H7 (cell line): ENCODE measurements at places on chromosomes 5 and 9.
A peak's percentile ranks its signal among the peaks of the same experiment; 100 is the strongest.

- peak; percentile 72 for DNase-seq
Observed at GRCh38 chr5:129904667-129905472, 605 bp downstream of the CHSY3 start.

GRCh38 chr9:85064811-85065371 is 395.4 kb downstream of the NTRK2 start:
- DNase-seq: no peak

GRCh38 chr9:136660971-136661550 is 1.7 kb upstream of the EGFL7 start:
- DNase-seq: no peak

GRCh38 chr5:161547406-161547737 is 847 bp upstream of the GABRB2 start:
- no peak for DNase-seq

DNA sequence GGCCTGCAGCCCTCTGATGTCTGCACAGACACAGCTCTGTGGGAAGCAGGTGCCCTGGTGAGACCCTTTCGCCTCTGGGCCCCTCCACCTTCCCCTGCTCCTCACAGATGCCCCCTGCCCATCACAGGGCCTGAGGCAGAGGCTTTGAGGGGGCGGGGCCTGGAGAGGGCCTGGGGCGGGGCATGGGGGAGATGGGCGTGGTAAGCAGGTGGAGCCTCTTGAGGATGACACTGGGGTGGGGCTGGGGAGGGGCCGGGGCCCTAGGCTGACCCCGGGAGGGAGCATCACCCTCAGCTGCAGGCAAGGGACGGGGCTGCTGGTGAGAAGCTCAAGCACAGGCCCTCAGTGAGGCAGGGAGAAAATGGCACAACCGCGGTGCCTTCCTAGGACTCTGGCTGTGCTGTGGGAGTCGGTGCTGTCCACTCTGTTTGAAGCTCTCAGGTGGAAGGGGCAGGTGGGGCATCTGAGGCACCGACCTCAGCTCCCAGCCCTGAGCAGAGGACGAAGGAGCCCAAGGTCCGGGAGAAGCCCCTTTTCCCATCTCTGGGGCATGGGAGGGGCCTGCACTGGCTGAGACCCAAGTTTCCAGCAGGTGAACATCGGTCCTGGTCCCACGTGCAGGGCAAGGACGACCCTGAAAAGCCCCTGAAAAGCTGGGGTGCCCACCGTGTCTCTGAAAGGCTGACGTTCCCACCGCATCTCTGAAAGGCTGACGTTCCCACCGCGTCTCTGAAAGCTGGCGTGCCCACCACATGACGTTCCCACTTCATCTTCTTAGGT is 17.5 kb upstream of the SLC9A3 start:
- DNase-seq: peak; percentile 98

DNA sequence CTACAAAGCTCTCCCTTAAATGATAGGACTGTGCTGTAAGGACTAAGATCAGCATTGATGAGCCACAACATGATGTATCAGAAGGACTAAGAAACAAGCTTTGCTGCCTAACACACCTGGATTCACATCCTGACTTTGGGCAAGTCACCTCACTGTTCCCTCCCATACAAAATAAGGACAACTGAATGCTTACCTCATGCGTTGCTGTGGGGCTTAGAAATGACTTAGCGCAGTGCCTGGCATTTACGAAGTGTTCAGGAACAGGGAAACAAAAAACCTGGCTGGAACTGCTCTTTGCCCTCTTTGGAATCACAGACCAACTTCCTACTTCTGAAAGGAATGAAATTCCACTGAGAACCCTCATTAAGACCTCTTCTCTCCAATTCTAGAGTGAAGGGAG is 113.7 kb downstream of the BAAT start:
- no peak for DNase-seq

DNA sequence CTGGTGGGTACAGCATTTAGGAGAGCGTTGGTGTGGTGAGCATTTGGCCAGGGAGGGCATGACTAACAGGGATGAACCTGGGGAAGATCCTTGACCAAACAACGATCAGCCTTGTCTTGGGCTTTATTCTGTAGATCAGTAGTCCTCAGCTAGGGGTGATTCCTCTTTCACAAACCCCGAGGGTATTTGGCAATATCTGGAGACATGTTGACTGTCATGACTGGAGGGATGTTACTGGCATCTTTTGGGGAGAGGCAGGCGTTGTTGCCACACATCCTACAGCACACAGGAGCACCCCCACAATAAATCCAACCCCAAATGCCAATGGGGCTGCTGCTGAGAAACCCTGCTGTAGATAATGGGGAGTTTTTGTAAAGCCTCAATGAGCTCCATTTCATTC is 43.9 kb downstream of the OSTF1 start:
- DNase-seq: no peak

- no peak for DNase-seq
Observed at GRCh38 chr9:116477584-116478141, 209.4 kb upstream of the TRIM32 start.

DNA sequence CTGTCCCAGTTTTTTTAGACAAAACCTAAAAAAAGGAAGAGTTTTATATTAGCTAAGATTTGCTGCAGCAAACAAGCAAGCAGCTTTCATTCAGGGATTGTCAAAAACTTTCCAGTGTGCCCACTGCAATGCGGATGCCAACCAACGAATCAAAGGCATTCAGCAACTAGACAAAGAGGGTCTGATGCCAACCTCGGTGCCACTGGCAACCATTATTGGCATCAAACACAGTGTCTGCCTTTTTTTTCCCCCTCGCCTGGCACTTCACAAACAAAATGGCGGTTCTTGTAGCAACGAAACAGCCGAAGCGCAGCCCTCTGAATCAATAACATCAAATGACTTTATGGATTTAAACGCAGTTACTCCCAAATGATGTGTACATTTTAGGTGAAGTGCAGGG is 10.4 kb downstream of the NFIB start:
- no peak for DNase-seq

DNA sequence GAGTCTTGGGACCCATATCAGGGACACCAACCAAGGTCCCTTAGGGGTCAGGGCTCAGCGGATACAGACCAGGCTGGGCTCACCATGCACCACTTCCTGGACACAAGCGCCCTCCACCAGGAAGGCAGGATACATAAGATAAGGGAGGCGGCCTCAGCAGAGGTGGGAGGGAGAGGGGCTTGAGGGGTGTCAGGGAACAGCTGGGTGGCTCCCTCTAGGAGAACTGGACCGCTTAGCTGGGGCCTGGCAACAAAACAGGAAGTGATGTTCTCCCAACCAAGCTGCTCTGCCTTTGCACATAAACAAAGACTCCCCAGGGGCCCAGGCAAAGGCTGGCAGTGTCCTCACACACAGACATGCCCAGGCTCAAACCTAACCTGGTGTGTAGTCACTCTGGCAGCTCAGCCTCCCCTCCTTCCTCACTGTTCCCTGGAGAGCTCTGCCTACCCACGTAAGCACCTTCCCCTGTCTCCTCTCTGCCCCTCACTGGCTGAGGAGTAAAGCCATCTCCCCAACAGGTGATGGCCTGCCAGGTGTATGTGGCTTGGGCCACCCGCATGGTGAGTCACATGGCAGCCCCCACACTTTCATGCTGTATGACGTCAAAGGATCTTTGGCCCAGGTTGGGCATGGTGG is 5.8 kb upstream of the BICD2 start:
- peak; percentile 55 for DNase-seq

- DNase-seq: no peak
Observed at GRCh38 chr9:91419222-91420191, 4.1 kb downstream of the NFIL3 start.

GRCh38 chr5:119355244-119355638 is 578 bp upstream of the TNFAIP8 start:
- DNase-seq: peak; percentile 50

DNA sequence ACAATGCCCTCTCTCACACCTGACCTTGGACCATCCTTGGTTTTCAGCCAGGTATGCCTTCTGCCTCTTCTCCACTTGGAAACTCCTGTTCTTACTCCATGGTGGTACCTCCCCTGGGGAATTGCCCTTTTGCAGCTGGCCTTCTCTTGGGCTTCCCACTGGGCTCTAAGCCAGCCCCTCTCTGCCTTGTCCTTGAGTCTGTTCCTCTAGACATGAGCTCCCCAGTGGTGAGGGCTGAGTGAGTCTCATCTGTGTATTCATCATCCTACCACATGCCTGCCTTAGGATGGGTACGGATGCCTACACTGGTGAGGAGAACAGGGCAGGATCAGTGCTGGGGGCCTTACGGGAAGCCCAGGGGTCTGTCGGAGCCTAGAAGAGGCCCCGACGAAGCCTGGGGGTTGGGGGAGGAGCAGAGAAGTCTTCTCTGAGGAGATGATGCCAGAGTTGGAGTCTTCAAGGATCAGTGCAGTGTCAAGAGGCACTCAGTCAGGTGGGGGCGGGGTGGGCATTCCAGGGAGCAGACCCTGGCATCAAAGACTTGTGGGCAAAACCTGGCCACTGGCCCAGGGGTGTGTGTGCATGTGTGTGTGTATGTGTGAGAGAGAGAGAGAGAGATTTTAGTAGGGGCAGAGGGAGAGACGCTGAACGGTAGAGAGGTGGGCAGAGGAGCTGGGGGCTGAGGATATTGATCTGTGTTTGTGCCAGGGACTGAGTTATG is 5.2 kb upstream of the CRB2 start:
- no peak for DNase-seq

GRCh38 chr5:2110137-2110933 is 227.6 kb upstream of the IRX4 start:
- DNase-seq: peak; percentile 60

- no peak for DNase-seq
Observed at GRCh38 chr5:124649491-124650146, 96.8 kb downstream of the ZNF608 start.

DNA sequence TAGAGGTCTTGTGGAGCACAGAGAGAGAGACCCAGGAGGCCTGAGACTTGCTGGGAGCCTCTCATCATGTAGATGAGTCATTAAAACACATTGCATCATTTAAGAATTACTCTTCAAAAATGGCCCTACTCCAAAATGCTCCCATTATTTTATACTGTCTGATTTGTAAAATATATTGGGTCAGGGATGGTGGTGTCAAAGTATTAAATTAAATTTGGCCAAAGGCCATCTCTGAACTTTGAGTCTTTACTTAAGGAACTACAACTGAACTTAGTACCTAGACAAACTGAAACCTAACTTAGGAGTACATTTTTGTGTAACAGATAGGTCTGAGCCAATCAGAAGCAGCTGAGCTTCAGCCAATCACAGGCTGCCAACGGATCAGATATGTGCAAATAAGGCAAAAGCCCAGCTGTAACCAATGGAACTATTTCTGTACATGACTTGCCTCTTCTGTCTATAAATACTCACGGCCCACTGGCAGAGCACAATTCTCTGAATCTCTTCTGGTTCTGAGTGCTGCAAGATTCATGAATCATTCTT is 657.2 kb downstream of the TLE1 start:
- no peak for DNase-seq

GRCh38 chr5:115623658-115624057 is 2.2 kb downstream of the TMED7 start:
- DNase-seq: no peak

DNA sequence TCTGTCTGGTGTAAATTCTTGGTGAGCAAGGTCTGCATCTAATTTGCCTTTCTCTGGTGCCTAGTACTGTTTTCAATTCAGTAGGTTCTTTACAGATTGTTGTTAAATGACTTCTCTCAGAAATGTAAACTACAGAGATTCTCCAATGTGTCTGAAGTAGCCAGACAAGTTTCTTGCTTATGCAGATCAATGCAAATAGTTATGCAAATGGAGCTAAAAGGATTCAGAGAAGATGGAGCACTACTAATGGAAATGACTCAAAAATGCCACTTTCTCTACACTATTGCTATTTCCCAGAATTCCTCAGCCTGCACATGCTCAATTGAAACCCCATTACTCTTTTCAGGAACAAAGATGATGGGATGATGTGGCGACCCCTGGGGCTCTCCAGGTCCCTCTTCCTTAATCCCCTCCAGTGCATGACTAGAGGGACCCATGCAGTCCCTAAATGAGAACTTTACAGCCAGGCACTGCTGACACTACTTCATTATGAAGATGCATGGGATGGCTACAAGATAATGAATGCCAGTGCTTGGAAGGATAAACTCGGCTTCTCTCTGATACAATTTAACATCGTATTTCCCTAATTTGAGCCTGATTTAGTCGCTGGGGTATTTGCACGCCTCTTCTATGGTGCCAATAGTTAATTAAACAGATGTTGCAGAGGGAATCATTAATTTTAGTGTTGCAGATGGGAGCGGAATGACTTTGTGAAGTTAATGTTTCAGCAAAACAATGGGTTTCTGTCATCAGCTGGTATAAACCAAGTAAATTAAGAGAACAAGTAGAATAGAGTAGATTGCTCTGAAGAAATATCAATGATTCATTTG is 753.2 kb downstream of the TLR4 start:
- DNase-seq: no peak

DNA sequence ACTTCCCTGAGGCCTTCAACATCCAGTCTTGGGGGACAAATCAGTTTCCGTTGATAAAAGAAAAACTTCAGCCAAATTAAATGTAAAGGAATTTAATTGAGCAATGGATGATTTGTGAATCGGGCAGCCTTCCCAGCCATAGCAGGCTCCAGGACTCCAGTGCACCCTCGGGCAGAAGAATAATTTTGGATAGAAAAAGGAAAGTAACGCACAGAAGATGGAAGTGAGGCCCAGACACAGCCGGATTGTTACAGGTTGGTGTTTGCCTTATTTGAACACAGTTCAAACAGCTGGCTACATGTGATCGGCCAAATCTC is 19.1 kb downstream of the MRPL36 start:
- DNase-seq: no peak

DNA sequence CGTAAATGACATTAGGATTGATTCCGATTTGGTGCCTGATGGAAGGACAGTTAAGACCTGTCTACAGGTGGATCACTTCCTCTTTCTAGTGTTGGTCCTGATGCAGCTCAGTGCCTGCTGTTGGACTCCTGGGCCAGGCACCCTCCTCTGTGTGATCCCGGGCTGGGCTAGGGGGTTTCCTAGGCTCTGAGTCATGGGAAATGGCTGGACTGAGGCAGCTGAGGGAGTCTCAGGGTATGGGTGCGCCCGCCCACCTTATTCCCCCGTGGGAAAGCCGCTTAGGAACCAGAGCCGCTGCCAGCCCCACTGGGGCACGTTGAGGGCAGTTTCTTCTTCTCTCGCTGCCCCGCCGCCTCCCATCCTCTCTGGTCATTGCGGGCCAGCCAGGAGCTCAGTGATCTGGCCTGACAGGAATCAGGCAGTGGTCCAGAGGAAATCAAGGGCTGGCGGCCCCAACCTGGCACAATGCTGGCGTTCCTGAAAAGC is 12.9 kb downstream of the TCF7 start:
- no peak for DNase-seq

DNA sequence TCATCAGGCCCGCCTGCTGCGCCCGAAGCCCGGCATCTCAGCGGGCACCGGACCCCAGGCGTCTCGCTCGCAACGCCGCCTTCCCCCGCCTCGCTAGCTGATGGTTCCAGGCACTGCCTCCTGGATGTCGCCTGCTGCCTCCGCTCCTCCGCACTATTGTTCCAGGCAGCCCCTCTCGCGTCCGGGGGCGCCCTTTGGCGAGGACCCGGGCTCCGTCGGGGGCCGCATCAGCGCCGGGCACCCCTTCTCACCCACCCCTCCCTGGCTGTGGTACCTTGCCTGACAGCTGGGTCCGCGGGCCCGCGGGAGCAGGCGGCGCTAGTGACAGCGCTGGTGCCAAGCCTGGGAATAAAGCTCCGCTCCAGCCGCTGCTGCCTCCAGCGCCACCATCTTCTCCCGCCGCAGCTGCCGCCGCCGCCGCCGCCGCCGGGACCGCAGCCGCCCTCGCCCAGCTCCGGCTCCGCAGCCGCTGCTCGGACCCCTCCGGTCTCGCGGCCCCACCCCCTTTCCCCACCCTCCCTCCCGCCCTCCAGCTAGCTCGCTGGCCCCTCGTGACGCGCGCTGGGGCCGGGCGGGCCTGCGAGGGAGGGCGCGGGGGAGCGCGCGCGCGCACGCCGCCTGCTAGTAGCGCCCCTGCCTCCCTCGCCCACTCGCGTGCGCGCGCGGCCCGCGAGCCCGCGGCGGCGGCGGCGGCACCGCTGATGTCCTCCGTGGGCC is at the start of gene APBA1:
Gene APBA1 (minus strand): TSS at position 493 of the 717 bp plus-strand sequence.
- DNase-seq: peak; percentile 83
